T-helper 17 cell (primary cell): ENCODE measurements at places on chromosomes 1 and 21. TPM values are rescaled to one million over a fixed set of nuclear protein-coding genes. Genes with fewer than 3 reads are reported as not detected.
A peak's percentile ranks its signal among the peaks of the same experiment; 100 is the strongest.

GFI1 gene
- total RNA-seq, result 18.8 TPM

OR2T6 gene
- total RNA-seq, result not detected

APOBEC4 gene
- not detected for total RNA-seq

DNA sequence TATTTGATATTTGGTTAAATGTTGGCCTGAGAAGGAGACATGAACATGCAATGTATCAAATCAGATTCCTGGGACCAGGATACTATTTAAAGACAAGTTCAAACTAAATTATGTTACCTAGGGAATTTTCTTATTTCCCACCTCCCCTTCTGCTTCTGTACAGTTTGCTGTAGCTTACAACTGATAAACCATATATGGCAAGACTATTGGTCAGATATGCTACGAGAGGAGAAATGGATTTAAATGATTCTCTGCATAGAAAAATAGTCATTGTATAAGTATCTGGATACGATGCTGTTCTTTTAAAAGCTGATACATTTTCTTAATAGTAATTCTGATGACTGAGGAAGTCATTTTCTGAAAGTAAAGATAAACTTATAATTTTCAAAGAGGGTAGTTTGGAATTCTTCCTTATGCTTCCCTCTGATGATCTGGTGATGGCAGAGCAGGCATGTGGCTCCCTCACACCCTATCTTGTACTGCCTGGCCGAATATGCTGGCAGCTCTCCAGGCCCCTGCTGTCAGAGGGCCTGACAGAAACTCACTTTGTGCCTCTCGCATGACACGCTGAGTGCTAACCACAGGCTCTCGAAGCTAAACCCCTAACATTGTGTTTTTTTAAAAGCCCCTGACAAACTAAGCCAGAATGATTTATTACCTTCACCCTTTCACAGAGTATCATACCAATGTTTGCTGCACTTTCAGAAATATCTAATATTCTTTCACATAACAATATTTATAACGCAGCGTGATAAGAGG is 19.4 kb downstream of the RRP15 start:
- DNase-seq, result no peak
- H3K4me3 ChIP-seq, result no peak overlapping the region
- no peak overlapping the region for H3K27ac ChIP-seq
- H3K36me3 ChIP-seq, result peaks cover 4% of the 10 kb centered on the region
- H3K27me3 ChIP-seq, result no peaks in the 10 kb centered on the region

DNA sequence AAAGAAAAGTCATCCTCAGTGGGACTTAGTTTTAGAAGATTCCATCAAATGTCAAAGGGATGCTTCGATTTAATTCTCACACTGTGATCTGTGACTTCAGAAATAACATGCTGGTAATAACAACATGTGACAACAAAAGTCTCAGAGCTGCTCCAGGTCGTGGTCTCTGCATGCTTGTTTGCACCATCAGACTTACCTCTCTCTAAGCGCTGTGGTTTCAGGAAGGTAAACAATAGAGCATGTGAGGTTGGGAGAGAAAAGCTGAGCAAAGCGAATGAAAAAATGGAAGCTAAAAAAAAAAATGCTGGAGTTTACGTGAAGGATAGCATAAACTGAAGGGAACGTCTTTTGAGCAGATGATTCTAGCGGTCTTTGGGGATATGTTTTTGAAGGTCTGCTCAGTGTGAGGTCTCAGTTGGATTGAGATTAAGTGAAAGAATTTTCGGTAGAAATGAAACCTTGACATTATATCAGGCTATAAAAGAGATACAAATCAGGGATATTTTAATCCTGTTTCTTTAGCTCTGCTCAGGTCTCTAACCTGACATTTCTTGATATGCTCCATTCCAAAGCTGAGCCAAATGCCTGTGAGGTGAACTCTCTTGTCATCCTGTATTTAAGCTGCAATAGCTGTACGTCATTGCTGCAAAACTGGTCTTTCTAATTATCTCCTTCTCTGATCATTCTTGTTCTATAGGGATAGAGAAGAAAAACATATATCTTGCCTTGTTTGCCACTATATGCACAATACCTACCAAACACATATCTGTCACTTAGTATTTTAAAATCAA is 86.5 kb downstream of the C1orf21 start:
- peaks cover 35% of the 10 kb centered on the region for H3K27me3 ChIP-seq
- DNase-seq, result no peak
- no peaks in the 10 kb centered on the region for H3K4me1 ChIP-seq
- H3K27ac ChIP-seq, result no peak overlapping the region

GRCh38 chr1:179632868-179633267 is 41.2 kb downstream of the TDRD5 start:
- DNase-seq, result no peak
- H3K4me3 ChIP-seq, result no peak overlapping the region
- H3K36me3 ChIP-seq, result no peaks in the 10 kb centered on the region
- H3K27me3 ChIP-seq, result peaks cover 12% of the 10 kb centered on the region

GRCh38 chr1:93123201-93123783 is 44.2 kb downstream of the MTF2 start:
- H3K27ac ChIP-seq, result no peak overlapping the region
- H3K27me3 ChIP-seq, result no peaks in the 10 kb centered on the region
- H3K4me1 ChIP-seq, result peaks cover 5% of the 10 kb centered on the region
- DNase-seq, result no peak
- peaks cover 3% of the 10 kb centered on the region for H3K36me3 ChIP-seq

DNA sequence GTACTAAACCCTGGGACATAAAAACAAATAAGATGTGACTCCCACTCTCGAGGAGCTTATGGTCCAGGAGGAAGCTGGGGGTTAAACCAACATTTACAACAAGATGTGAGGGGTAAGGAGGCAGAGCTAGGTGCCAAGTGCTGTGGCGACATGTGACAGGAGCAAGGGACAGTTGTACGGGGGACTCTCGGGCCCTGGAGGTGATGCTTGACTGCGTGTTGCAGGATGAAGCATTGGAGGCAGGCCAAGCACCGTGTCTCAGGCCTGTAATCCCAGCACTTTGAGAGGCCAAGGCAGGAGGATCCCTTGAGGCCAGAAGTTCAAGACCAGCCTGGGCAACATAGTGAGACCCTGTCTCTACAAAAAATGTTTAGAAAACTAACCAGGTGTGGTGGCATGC is 36.8 kb downstream of the ATP5PO start:
- H3K4me3 ChIP-seq, result no peak overlapping the region
- no peak overlapping the region for H3K27ac ChIP-seq
- H3K27me3 ChIP-seq, result peaks cover 33% of the 10 kb centered on the region
- peaks cover 5% of the 10 kb centered on the region for H3K4me1 ChIP-seq

- peaks cover 3% of the 10 kb centered on the region for H3K36me3 ChIP-seq
- H3K4me1 ChIP-seq, result peaks cover 33% of the 10 kb centered on the region
- H3K27me3 ChIP-seq, result no peaks in the 10 kb centered on the region
- H3K27ac ChIP-seq, result peak overlapping the region; percentile 89
- DNase-seq, result no peak
Observed at GRCh38 chr21:45151445-45152160, 77.2 kb downstream of the ADARB1 start.

GRCh38 chr1:60569189-60569588 is 495.6 kb upstream of the C1orf87 start:
- H3K27me3 ChIP-seq, result peaks cover 6% of the 10 kb centered on the region
- H3K27ac ChIP-seq, result no peak overlapping the region
- no peaks in the 10 kb centered on the region for H3K4me1 ChIP-seq

- no peak overlapping the region for H3K27ac ChIP-seq
- H3K4me3 ChIP-seq, result no peak overlapping the region
- no peaks in the 10 kb centered on the region for H3K27me3 ChIP-seq
- H3K4me1 ChIP-seq, result peaks cover 6% of the 10 kb centered on the region
- no peak for DNase-seq
Observed at GRCh38 chr1:231683439-231684165, 57.0 kb downstream of the DISC1 start.

DNA sequence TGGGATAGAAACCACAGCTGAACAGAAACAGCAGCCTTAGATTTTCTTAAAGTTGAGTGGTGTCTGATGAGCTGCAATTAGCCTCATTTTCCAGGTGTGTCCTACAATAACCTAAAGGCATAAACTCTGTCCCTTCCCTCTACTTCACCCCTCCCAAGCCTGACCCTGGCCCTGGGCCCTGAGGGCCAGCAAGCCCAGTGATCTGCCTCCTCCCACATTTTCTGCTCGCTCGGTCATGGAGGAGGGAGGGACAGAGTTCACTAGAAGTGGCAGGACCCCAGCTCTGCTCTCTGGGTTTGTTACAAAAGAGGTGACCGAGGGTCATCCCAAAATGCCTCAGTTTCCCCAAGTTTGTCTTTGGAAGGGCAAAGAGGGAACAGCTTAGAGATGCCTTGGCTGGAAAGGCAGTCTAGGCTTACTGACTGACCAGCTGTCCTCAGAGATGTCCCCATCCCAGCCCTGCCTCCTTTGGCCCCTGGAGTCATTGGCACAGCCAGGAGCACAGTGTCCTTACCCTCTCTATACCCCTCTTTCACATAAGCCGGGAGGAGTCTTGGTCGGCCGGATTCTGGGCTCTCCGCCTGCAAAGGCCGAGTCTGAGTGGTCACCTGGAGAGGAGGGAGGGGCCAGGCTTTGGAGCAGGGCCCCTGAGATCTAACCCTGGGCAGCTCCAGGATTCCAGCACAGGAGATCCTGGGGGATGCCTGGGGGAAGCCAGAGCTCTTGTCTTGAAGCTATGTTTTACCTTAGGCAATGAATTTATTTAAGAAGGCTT is 172.7 kb downstream of the PTPRU start:
- DNase-seq, result no peak
- H3K4me3 ChIP-seq, result no peak overlapping the region
- H3K27me3 ChIP-seq, result peaks cover 76% of the 10 kb centered on the region
- H3K4me1 ChIP-seq, result no peaks in the 10 kb centered on the region

DNA sequence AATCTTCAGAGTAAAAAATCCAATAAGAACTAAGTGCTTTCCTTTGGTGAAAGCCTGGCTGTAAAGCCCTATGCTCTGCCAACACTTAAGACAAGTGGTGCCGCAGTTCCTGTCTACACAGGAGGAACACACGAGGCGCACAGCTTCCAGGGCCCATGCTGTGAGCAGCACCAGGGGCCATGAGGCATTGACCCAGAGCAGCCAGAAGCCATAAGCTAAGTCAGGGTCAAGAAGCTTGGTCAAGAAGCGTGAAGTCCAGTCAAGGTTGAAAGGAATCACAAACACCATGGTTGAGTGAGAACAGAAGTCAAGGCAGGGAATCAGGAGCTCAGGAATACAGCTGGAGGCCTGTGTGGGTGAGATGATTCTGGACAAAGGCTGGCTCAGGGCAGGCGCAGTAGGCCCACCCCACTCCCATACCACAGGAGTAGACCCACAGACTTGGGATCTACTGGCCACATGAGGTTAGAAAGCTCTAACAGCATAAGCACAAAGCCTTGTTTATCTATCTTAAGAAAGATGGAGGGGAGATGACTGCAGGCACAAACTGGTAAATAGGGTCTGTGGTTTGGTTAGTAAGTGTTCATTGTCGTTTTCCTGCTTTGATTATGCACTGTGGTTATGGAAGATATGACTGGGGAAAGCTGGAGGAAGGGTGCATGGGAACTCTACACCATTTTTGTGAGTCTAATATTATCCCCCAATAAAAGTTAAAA is 42.9 kb upstream of the RCAN3 start:
- H3K27ac ChIP-seq, result peak overlapping the region; percentile 61
- peaks cover 10% of the 10 kb centered on the region for H3K36me3 ChIP-seq
- no peak overlapping the region for H3K4me3 ChIP-seq
- H3K4me1 ChIP-seq, result peaks cover 12% of the 10 kb centered on the region
- DNase-seq, result no peak

- peak overlapping the region; percentile 91 for H3K27ac ChIP-seq
- no peaks in the 10 kb centered on the region for H3K27me3 ChIP-seq
- no peaks in the 10 kb centered on the region for H3K36me3 ChIP-seq
- H3K4me1 ChIP-seq, result peaks cover 18% of the 10 kb centered on the region
- DNase-seq, result peak; percentile 45
- H3K4me3 ChIP-seq, result no peak overlapping the region
Observed at GRCh38 chr1:39098546-39099250, 72.5 kb downstream of the NDUFS5 start.

DNA sequence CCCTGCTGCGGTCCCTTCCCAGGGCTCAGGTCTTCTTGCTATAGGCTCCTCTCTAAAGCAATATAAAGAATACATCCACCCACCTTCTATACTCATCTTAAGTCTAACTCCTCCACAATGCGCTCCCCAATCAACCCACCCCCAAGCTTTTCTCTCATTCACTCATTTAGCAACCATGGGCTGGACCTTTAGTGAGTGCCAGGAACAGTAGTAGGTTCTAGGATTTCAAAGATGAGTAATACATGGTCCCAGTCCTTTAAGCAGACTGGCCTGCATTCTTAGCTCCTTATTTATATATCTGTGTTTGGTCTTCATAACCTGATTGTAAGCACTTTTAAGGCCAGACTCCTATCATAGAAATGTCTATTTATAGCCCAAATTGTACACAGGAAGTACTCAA is 5.9 kb downstream of the CAMK1G start:
- H3K27ac ChIP-seq, result no peak overlapping the region
- peaks cover 28% of the 10 kb centered on the region for H3K27me3 ChIP-seq
- peaks cover 16% of the 10 kb centered on the region for H3K4me1 ChIP-seq

DNA sequence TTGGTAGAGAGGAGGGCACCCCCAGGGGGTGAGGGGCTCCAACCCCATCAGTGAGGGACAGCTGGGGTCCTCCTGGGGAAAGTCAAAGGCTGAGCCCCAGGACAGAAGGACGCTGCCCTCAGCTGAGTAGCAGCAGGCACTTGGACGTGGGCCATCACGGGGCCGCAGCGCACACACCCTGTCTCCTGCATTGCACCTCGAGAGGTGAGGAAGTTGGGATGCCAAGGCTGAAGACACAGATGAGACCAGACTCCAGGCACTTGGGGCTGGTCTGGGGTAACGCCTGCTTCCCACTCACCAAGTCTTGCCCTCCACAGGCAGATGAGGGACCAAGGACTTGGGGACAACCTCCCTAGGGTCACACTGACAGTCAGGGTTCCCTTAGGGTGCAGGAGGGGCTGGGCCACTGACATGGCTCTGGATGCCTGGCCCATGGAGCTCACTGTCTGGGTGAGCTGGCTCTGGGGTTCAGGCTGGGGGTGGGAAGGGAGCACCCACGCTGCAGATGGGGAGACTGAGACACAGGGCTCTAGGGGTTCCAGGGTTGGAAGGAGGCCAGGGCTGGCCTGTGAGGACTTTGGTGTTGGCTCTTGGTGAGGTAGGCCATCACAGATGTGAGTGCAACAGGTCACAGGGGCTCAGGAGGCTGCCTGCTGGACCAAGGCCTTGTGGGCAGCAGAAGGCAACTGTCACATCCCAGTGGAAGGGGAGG is 16.6 kb upstream of the ZNF678 start:
- no peaks in the 10 kb centered on the region for H3K27me3 ChIP-seq
- no peak for DNase-seq
- H3K4me1 ChIP-seq, result peaks cover 4% of the 10 kb centered on the region
- no peak overlapping the region for H3K4me3 ChIP-seq

DNA sequence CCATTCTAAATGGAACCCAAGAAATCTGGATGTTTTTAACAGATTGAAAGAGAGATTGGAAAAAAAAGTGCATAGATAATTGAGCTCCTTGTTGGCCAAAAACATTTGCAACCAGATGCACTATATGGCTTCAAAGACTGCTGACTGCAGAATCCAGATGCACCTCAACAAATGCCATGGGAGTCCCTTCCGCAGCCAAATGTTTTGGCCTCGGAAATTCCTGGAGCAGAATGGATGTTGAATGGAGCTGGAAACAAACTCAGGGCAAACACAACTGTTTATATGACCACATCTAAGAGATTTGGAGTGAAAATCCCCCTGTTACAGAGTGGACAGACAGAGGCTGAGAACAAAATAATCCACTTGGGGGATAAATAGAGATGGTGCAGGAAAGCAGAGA is 285.0 kb upstream of the NFIA start:
- H3K36me3 ChIP-seq, result no peaks in the 10 kb centered on the region
- H3K27ac ChIP-seq, result no peak overlapping the region
- H3K4me1 ChIP-seq, result no peaks in the 10 kb centered on the region
- DNase-seq, result no peak
- H3K27me3 ChIP-seq, result no peaks in the 10 kb centered on the region

- H3K4me3 ChIP-seq, result no peak within 1 kb of the TSS
- peaks cover 6% of the 10 kb centered on the region for H3K36me3 ChIP-seq
- no peak for DNase-seq
- H3K27me3 ChIP-seq, result no peaks in the 10 kb centered on the region
- no peak within 1 kb of the TSS for H3K27ac ChIP-seq
Observed at GRCh38 chr1:158830904-158831507, at the start of gene MNDA. Gene MNDA (plus strand): TSS chr1:158831351. CDS start chr1:158842154, 10,803 bp downstream.
